ENCODE measurements at places on chromosomes 6 and 20.

- DNase-seq, result no peak
Measured at GRCh38 chr6:35686873-35687555, 1.7 kb downstream of the FKBP5 start.

DNA sequence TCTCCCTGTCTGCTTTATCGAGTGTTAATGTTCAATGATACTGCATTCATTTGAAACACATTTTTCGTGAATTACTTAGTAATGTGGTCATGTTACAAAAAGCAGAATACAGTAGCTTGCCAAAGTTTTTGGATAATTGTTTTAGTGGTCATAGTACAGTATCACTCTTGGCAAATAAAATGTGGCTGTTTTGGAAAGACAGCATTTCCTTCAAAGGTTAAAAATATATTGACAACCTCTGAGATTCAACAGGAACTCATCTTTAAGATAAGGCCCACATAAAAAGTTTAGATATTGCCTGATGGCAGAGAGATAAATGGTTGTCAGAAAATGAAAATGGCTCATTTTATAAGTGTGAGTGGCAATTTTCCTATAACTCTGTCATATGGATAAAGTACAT is 297.7 kb upstream of the MAN1A1 start:
- DNase-seq, result no peak

- DNase-seq, result no peak
Measured at GRCh38 chr6:161417717-161418462, 144.0 kb upstream of the AGPAT4 start.

GRCh38 chr20:38202982-38203293 is 37.9 kb upstream of the TGM2 start:
- DNase-seq, result no peak

DNA sequence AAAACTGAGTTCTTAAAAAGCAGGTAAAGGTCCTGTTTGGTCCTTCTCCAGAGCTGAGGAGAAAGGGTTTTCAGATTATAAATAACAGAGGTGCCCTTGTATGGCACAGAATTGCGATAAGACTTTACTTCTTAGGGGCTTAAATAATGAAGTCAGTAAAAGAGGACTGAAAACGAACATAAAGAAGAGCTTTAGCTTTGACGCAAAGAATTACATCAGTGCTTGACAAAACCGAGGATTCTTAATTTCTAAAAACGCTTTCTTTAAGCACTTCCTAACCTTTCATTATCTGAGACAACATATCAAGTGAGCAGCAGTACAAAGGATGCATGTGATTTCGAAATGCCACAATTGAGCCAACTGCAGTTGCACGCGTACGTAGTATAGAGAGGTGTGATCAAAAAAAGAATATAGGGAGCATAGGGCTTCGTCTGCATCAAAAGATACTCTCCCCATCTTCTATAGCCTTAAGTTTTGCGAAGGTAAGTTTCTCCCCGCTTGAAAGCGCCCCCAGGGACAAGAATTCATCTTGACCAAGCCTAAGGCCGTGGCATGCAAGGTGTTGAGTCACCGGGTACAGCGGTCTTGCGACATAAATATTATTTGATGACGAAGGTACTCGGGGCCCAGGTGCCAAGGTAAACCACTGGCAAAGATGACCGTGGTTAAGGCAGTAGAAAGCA is 778 bp upstream of the LOC128125822 start:
- peak; percentile 90 for DNase-seq

DNA sequence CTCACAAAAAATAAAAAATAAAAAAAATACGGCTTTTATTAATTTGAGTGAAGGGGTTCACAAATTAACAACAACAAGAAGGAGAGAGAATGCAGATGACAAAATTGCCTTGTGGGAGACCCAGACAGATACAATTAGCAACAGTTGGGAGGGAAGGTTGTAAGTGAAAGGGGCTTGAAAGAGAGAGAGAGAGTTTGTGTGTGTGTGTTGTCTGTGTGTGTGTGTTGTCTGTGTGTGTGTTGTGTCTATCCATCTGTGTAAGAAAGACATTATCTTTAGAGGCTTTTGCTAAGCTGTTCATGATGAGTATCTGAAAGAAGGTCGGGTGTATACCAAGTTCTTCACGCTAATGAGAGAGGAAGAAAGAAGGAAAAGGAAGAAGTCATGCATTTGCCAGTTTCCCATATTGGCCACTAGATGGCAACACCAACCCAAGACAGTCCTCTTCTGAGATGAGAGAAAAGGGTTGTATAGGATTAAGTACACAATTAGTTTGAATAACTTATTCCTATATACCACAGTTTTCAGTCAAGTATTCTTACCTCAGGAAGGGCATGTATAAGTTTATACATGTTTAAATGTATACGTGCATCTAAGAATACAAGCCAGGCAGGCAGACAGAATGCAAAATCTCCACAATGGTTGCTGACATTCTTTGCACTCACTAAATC is 63.7 kb upstream of the CD2AP start:
- peak; percentile 54 for DNase-seq

- DNase-seq, result no peak
Measured at GRCh38 chr6:31908791-31909190, 6.9 kb upstream of the ZBTB12 start.

GRCh38 chr6:138572167-138572875 is 73.0 kb upstream of the NHSL1 start:
- DNase-seq, result peak; percentile 87

GRCh38 chr6:26470643-26471042 is 12.9 kb downstream of the BTN2A1 start:
- no peak for DNase-seq

GRCh38 chr6:100881707-100882040 is 545 bp upstream of the ASCC3 start:
- no peak for DNase-seq

- DNase-seq, result no peak
Measured at GRCh38 chr6:45310118-45310788, 17.9 kb upstream of the RUNX2 start.

- DNase-seq, result no peak
Measured at GRCh38 chr6:56866917-56867522, 87.9 kb upstream of the BEND6 start.

DNA sequence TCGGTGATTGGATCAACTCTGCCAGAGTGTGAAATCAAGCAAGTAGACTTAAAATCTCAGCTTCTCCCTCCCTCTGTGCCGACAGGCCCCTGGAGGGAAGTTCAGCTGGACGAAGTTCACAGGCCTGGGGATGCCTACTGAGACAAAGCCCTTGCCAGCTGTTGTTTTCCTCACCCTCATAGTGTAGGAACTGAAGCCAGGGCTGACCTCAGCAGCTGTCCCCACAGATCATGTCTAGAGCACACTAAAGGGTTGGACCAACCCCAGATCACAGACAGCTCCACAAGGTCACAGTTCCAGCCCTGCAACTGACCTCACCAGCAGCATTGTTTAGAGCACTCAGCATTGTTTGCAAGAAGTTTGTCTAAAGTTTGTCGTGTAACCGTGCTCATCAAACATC is 261.9 kb upstream of the ECI2 start:
- DNase-seq, result no peak

DNA sequence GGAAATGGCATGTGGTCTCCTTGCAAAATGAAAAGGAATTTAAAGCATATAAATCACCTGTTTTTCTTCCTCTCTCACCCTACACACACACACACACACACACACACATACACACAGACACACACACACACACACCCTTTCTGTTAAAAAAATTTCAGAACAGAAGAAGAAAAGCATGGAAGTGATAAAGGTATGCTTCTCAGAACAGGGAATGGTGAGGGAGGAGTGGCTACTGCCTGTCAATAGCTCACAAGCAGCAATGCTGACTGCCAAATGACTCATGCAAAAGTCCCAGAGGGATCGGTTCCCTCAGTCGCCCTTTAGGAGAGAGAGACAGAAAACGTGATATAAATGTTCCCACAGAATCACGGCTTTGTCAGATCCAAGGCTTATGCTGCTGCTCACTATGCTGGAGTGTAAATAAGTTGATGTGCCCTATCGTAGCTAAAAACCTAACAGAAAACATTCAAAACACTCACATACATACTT is 102.6 kb downstream of the IBTK start:
- no peak for DNase-seq

Data from right lobe of liver (tissue), 6 donors.